Uterus (tissue), 4 donors: ENCODE measurements at places on chromosomes 12 and 14. TPM values are rescaled to one million over a fixed set of nuclear protein-coding genes. Genes with fewer than 3 reads are reported as not detected.

Gene GPRC5A
- 13.2 TPM for total RNA-seq

Gene AQP6
- not detected for total RNA-seq

Gene TAS2R9
- not detected for total RNA-seq

Gene TAS2R42
- not detected for total RNA-seq

Gene HPD
- not detected for total RNA-seq

Gene TOMM20L
- total RNA-seq = not detected

Gene ACSM4
- total RNA-seq = not detected

Gene PAX9
- total RNA-seq = 0.29 TPM

Gene OR10G2
- total RNA-seq = not detected

Gene NR4A1
- 133 TPM for total RNA-seq

Gene RND1
- not detected for total RNA-seq

Gene IL23A
- total RNA-seq = not detected

Gene RIC8B
- total RNA-seq = 49.7 TPM

Gene ALG10
- total RNA-seq = 26.0 TPM

Gene DEGS2
- 0.88 TPM for total RNA-seq

Gene MUCL1
- total RNA-seq = not detected

Gene CARMIL3
- not detected for total RNA-seq
